ENCODE measurements at places on chromosomes 1 and 21.

DNA sequence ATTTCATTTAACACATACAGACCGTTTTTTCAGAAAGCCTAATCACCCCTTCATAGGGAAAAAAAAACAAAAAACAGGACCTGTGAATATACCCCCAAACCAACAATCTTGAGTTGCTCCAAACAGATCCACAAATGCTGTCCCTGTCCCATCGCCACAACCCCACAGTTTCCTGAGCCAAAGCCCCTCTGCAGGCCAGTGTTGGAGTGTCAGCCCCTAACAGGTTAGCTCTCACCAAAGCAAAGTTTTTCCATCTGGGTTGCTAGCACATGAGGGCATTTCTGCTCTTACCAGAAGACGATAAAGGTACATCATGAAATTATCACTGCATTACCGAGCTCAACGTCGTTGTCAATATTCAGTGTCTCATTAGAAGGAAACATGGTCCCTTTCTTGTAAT lies 40.8 kb downstream of the MCOLN2 start:
- no peak for DNase-seq

GRCh38 chr1:3272321-3273045 lies 182.0 kb upstream of the ARHGEF16 start:
- no peak for DNase-seq

DNA sequence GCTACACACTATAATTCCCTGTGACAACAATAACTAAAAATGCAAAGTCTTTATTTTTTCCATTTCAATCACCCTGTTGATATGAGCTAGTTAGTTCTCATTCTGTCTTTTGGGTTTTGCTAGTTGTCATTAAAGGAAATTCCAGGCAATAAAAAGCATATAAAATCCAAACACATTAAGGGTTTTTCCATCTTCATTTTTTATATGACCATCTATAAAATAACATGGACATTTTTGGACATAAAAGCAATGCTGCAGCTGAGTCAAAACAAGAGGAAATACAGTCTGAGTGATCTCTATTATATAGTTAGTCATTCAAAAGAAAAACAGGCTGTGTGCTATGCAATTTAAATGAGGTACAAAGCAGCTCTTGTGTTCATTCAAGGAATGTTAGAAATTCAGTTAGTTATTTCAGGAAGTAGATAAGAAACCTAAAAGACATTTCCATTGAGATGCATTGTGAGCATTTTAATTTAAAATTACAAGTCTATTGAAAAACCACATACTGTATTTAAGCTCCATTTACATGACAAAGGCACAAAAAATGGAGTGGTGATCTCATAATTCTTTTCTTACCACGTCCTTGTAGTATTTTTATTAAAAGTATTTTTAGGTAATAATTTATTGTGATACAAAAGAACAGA lies 67.3 kb upstream of the BCL10 start:
- no peak for DNase-seq

GRCh38 chr1:172448995-172449584 lies 5.2 kb upstream of the PIGC start:
- DNase-seq: no peak

GRCh38 chr1:62593825-62594394 lies 3.4 kb upstream of the ANGPTL3 start:
- DNase-seq: no peak

- DNase-seq: no peak
Measured at GRCh38 chr1:64959986-64960385, 6.4 kb downstream of the JAK1 start.

DNA sequence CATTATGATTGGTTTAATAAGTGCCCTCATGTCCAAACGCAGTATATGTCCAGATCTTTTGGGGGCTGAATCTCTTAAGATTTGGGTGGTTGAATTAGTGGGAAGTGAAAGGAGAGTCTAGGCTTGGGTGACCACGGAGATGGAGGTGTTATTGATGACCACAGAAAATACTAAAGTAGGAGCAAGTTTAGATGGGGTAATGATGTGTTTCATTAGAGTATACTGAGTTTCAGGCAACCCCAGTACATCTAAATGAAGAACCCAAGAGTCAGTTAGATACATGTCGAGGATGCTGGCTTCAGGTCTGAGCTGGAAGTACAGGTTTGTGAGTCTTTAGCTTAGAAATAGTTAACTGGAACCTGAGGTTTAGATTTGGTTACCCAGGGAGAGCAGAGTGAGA lies 6.5 kb upstream of the ZZZ3 start:
- no peak for DNase-seq

- no peak for DNase-seq
Measured at GRCh38 chr1:88773540-88774150, 89.6 kb downstream of the PKN2 start.

DNA sequence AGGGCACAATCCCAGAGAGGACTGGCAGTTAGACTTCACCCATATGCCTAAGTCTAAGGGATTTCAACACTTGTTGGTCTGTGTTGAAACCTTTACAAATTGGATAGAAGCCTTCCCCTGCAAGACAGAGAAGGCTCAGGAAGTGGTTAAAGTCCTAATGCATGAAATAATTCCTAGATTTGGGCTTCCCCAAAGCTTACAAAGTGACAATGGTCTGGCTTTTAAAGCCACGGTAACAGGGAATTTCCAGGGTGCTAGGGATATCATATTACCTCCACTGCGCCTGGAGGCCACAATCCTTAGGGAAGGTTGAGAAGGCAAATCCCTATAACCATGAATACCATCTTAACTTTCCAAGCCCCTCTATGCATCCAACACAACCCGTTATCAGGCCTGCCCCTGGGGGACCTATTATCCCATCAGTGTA lies 3.3 kb upstream of the FMO4 start:
- DNase-seq: no peak

GRCh38 chr1:87575528-87575927 lies 246.8 kb downstream of the LMO4 start:
- no peak for DNase-seq

GRCh38 chr1:115222616-115223402 lies 115.2 kb downstream of the NGF start:
- DNase-seq: no peak

- DNase-seq: no peak
Measured at GRCh38 chr1:38547321-38547720, 312.3 kb downstream of the RRAGC start.

- no peak for DNase-seq
Measured at GRCh38 chr1:113937146-113937545, 8.0 kb downstream of the HIPK1 start.

DNA sequence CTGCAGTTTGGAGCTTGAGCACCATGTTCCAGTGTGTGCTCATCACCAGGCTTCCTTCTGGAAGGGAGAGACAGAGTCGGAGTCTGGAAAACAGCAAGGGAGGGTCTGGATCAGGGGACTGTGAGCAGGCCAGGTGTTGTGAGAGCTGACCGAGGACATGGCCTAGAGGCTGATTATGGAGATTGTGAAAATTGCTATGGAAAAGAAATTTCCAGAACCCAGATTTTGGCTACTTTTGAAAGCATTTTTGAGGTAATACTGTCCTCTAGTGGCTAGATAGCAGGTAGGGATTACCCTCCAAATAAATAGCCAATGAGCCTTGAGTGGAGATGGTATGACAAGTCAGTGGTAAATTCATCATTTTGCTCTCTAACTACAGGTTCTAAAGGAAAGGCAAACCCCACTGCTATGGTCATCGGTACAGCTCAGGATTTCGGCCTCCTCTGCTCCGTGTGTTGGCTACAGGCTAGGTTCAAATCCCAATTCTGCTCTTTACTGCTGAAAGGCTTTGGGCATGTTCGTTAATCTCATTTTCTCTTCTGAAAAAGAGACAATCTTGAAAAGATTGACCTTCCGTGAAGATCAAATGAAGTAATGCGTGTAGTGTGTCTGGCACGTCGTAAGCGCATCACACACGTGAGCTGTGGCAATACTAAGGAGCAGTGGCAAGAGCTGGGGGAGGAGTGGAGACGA lies 1.0 kb upstream of the HAO2 start:
- no peak for DNase-seq

- no peak for DNase-seq
Measured at GRCh38 chr1:205353612-205354011, 3.1 kb downstream of the KLHDC8A start.

DNA sequence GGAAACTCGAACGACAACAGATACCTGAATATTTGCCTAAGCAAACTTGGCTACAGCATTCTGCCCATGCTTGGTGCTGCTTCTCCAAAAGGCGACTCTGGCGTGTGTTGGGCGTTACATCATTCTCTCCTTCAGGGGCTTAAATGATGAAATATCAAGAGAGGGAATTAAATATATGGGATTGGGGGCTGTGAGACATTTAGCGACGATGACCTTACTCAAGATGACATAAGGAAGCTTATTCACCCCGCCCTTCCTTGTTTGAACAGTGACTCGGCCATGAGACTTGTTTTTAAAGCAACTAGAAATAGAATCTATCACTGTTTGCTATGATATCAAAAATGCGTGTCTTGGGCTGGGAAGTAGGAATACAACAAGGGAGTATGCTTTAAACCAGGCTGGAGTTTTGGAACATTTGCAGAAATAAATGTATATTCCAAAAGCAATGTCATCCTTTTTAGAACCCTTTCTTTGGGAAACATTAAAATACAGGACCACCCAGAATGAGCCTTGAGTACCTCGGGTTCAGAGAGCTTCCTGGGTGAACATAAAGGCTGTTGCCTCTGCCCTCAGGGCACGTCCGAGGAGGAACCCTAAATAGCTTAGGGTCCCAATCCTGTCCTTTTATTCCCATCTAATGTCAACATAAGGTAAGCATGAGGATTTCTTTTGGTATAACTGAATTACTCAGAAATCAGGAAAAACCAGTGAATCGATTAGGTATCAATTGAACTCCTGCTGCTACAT lies 123.3 kb upstream of the SLC45A1 start:
- DNase-seq: no peak

- no peak for DNase-seq
Measured at GRCh38 chr21:31258073-31258472, 86.0 kb downstream of the TIAM1 start.

DNA sequence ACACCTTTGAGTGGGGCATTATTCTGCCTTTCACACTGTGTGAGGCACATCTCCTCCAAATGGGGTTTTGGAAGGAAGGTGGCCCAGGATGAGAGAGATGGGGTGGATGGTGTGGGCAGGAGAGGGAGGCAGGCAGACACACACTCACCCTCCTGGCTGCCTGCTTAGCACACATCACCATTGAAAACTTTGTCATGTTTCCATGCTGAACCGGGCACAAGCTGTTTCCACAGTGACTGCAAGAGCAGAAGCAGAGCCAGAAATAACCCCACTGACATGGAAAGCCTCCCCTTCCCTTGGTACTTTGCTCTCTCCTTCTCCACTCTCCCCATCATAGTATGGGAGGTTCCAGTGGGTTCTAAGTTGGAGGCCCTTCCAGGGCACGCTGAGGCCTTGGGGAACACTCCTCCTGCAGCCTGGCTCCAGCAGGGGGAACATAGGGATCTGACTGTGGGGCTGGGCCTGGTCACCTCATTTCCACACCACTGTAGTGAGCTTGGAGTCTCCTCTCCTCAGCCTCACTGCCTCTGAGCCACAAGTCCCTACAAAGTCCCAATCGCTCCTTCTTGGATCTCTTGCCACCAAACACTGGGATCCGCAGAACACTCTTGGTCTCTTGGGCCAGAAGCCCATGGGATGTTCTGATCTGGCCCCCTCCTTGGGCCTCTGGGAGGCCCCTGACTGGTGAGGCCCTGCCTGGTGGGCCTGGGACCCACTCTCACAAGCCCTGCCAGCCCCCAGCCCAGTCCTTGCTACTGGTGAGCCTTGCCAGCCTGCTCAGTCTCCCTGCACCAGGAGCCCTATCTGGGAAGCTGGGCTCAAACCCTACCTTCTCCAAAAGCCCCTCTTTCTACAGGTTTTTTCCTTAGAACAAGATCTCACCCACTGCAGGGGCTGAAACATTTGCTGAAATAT lies 163.0 kb upstream of the EDN2 start:
- DNase-seq: no peak
